Natural killer cell (primary cell): ENCODE measurements at places on chromosomes 1 and 21.

DNA sequence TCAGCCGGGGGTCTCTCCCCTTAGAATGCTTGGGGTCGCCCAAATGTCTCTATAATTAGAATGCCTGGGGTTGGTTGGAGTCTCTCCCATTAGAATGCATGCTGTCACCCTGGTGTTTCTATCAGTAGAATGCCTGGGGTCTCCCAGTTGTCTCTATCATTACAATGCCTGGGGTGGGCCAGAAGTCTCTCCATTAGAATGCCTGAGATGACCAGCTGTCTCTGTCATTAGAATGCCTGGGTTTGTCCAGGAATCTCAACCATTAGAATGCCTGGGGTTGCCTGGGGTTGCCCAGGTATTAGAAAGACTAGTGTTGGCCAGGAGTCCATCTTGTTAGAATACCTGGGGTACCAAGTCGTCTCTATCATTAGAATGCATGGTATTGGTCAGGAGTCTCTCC, 51.6 kb downstream of the RNF187 start:
- no peak for DNase-seq

DNA sequence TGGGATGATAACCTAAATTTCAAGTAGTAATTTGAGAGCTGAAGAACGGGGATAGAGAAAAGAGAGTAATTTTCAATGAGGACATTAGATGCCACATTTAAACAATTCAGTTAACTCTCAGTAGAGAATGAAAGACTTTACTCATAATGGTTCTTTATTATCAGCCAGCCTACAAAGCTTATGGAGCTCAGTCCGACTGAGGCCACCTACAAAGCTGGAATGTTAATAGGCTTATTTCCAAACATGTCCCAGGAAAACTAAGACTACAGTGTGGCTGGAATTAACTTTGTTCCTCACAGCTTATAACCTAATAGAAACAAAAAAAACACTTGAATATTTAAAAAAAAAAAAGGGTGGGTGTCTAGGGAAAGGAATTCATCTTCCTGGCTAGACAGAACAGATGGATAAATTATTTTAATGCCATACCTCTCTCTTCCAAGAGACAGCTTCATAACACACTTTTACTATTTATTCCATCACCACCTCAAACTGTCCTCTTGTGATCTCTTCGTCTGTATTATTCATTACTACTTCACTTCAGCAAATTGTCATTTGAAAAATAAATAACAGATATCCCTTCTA, 9.8 kb downstream of the SLC19A2 start:
- no peak for DNase-seq

GRCh38 chr1:175192111-175192629, 406 bp downstream of the KIAA0040 start:
- DNase-seq, result no peak

DNA sequence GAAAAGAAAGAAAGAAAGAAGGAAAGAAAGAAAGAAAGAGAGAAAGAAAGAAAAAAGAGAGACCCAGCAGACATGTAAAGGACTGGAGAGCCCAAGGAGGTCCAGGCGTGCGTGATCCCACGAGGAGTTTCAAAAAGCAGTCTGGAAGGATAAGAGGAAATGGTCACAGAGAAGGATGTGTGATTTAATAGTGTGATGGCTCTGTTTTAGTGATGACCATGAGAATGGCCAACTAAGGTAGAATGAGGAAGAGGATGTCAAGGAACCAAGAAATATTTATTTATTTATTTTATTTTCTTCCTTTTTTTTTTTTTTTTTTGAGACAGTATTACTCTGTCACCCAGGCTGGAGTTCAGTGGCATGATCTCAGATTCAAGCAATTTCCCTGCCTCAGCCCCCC, 25.5 kb downstream of the PTGS2 start:
- no peak for DNase-seq

DNA sequence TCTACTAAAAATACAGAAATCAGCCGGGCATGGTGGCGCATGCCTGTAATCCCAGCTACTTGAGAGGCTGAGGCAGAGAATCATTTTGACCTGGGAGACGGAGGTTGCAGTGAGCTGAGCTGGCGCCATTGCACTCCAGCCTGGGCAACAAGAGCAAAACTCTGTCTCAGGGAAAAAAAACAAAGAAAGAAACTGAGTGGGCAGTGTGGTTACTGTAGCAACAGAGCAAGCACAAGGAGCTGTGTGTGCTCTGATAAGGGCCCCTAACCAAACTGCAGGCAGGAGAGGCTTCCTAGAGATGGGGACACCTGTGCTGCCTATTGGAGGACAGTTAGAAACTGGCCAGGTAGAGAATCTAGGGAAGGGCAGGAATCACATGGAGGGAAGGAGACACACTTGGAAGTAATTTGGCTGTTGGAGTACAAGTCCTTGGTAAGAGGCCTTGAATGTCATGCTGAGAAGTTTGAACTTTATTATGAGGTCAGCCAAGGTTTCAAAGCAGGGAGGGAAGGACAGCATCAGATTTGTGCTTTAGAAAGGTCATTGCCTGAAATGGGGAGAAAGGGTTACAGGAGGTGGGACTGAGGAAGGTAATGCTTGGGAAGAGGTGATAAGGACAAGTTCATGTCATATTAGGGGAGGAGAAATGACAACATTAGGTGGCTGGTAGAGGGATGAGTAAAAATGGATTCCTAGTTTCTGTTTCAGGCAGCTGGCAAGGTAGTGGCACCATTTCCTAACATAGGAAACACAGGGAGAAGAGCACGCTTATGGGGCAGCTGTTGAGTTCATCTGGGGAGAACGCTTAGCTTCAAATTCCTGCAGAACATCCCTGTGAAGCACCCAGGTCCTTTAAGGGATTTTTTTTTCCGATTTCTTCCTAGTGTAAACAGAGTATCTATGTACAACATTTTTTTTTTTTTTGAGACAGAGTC, 69.2 kb upstream of the ARTN start:
- DNase-seq, result no peak

DNA sequence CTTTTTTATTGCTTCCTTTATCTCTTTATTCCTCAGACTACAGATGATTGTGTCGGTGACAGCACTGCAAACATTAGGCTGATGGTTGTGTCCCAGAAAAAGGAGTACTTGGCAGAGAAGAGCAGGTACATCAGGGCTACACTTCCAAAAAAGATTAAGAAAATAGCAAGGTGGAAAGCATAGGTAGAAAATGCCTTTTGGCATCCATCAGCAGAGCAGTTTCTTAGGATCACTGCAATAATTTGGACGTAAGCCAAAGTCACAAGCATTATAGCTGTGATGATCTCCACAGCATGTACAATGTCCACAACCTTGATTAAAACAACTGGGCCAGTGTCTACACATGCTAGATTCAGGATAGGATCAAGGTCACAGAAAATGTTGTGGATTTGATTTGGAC, 5.9 kb downstream of the OR6K2 start:
- DNase-seq, result no peak

- DNase-seq, result no peak
Observed at GRCh38 chr1:68046423-68046822, 4.0 kb downstream of the DIRAS3 start.

- no peak for DNase-seq
Observed at GRCh38 chr21:26443291-26443690, 129.8 kb downstream of the CYYR1 start.

DNA sequence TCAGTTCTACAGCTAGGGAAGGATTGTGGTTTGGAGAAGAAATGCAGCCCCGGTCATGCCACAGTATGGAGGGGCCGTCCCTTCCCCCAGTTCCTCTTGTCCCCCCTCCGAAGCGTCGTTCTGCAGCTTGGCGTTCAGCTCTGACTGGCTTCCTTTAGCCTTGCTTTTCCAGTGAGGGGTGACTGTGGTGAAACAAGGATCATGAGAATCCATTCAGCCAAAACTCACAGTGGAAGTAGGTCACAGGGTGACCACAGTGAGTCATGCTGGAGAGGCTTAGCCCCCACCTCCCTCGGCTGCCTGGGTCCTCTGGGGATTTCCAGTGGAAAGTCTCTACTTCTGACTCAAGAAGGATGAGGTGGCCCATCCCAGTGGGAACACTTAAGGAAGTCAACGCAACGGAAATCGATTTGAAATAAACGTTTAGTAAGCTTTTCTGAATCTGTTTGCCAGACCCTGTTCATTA, 37.3 kb upstream of the COL6A2 start:
- DNase-seq, result no peak

DNA sequence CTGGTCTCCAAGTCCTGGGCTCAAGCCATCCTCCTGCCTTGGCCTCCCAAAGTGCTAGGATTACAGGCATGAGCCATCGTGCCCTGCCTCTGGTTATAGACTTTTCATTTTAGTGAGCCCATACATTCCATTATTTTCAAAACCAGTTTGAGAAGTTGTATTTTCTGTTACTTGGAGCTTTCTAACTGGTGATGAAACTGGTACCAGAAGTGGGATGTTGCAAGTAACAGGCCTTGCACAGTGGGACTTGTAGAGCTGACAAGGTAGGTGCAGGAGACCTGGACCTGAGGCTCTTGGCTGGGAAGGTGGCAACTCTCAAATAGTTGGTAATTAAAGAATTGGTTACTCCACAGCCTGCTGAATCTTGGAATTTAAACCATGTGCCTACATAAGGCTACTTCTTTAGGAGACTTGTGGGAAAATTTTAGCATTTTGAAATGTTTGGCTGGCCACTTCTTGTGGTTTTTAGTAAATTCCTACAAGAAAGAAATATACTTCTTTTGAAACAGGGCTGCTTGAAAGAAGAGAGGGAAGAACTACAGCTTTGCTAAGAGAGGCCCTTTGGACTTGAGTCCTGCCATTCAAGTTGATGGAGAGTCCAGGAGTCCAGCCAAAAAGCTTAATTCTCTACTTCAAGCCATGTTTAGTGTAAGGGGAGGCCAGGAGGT, 9.8 kb upstream of the ALPL start:
- DNase-seq, result no peak

- no peak for DNase-seq
Observed at GRCh38 chr1:19468397-19468956, 16.9 kb downstream of the CAPZB start.

GRCh38 chr21:34528131-34528561, 16.1 kb upstream of the KCNE1 start:
- DNase-seq, result no peak

DNA sequence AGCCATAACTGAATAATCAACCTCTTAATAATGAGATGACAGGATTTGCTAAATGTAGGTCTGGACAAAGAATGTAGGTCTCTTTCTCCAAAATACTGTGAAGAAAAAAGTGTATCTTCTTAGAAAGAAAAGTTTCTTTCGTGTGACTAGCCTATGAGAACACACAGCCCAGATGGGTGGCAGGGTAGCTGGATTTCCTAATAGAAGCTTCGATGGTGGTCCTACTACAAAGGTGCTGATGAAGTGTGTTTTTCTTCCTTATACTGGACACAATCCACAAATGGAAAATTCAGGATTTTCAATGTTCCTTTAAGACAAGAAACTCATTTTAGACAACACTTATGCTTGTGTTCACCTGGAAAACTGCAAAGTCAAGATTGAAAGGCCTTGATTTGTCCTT, 90.2 kb upstream of the ZNHIT6 start:
- DNase-seq, result no peak

DNA sequence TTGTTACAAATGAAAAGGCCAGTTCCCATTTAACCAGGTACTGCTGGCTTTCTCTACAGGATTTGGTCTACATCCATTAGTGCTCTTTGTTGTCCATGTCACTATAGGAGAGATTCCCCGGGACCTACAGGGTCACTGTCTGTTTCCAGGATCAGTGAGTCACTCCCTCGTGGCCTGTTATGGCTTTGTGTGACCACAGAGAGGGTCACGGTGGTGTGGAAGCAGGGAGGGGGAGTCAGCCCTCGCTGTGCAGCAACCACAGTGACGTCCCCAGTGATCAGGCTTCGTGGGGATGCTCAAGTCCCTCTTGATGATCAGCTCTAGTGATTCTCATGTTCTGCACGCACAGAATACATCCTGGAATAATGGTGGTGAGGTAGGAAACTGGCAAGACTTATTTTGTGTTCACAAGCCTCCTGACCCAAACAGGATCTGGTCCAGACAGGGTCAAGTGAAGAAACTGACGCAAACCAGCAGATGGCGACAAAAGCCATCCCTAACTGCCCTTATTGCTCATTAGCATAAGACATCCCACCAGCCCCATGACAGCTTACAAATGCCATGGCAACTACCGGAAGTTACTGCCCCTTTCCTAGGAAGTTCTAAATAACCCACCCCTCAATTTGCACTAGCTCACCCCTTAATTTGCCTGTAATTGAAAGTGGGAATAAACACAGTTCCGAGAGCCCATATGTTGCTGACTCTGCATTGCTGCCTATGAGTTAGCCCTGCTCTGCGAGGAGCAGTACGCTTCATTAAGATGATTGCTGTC, 98.5 kb downstream of the DISC1 start:
- peak; percentile 26 for DNase-seq

GRCh38 chr1:30804822-30805221, 47.2 kb upstream of the LAPTM5 start:
- DNase-seq, result no peak

GRCh38 chr1:200925831-200926230, 31.1 kb downstream of the INAVA start:
- DNase-seq, result no peak

- no peak for DNase-seq
Observed at GRCh38 chr1:94527447-94528031, 14.0 kb downstream of the F3 start.

DNA sequence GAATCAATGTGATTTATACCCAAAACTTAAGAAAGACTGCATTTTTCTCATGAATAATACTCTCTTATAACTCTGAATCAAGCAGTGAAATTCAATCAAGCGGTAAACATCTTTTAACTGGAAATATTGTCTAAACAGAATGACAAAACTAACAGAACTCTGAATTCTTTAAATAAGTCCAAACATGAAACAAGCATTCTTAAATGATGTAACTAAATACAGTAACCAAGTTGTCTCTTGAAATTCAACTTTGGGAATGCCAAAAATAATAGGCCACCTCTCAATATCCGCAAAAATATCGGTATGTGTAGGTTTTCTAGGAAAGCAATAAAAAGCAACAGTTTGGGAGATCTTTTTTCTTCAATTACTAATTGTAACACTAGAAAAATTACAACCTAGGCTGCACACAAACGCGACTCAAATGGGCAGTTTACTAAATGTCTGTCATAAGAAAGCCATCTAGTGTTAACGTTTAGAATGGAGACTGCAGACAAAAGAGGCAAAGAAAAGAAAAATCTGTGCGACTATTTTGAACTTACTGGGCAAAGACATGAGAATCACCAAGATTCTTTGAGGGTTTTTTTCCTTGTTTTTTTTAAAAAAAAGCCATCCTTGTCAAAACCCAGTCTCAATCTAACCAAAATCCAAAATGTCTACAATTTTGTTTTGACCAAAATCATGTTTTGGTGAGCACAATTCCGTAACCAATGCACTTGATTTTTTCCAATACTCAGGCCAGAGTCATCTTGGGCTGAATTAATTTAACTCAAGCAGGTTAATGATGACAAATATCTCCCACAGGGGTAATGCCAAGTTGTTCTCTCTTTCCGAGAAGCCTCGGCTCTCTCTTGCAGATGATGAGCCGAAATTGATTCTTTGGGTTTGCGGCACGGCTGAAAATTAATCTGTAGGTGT, 1.3 kb downstream of the SIPA1L2 start:
- peak; percentile 28 for DNase-seq

- DNase-seq, result no peak
Observed at GRCh38 chr1:228465571-228466146, 21.5 kb upstream of the RNF187 start.

GRCh38 chr1:192615055-192615454, 20.9 kb upstream of the RGS13 start:
- DNase-seq, result no peak
